SW 1271 (cell line): ENCODE measurements at places on chromosomes 4 and X.

DNA sequence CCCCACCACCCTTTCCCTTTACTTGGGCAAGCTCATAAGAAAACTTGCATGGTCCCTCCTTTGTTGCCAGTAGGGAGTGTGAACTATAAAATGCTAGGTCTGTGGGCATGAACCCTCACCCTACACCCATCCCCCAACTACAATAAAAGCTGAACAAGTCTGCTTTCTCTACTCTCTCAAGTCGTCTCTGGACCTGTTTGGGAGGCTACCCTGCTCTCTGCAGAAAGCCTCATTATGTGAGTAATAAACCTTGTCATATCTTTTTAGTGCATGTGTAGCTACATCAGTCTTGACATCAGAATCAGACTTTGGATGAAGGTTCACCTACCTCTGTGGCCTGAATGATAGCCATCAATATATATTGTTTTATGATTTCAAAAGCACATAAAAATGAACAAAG, 155.4 kb upstream of the FAM241A start:
- no peak for DNase-seq

GRCh38 chr4:84878546-84878945, 87.9 kb downstream of the WDFY3 start:
- no peak for DNase-seq

DNA sequence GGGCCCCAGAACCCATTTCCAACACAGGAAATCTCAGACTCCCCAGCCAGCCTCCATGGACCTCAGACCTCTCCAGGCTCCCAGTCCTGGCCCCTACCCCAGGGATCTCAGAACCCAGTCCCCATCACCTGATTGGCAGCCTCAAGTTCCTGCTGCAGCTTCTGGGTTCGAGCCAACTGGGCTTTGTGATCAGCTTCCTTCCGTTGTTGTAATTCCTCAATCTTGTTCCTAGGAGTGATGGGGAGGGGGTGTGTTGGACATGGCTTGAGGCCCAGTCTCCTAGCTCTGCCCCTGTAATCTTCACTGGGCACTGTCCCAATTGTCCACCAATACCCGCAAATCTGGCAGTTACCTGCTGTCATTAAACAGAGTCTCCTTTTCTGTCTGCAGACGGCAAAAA, 12.6 kb downstream of the GRIPAP1 start:
- no peak for DNase-seq

DNA sequence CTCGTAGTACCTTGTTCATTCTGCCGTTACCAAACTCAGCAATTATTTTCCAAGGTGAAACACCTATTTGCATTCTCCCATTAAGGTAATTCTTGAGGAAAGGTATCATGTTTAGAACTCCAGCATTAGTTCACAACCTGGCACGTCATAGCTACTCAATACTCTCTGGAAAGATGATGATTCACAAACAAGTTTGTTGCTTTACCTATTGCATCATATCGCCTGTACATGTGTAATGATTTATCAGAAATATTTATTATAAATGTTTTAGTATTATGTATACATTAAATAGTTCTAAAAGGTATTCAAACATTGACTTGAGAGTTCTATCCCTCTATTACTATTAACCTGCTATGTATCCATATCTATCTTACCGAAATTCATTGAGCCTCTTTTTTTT, 658.3 kb upstream of the PITX2 start:
- DNase-seq, result no peak

DNA sequence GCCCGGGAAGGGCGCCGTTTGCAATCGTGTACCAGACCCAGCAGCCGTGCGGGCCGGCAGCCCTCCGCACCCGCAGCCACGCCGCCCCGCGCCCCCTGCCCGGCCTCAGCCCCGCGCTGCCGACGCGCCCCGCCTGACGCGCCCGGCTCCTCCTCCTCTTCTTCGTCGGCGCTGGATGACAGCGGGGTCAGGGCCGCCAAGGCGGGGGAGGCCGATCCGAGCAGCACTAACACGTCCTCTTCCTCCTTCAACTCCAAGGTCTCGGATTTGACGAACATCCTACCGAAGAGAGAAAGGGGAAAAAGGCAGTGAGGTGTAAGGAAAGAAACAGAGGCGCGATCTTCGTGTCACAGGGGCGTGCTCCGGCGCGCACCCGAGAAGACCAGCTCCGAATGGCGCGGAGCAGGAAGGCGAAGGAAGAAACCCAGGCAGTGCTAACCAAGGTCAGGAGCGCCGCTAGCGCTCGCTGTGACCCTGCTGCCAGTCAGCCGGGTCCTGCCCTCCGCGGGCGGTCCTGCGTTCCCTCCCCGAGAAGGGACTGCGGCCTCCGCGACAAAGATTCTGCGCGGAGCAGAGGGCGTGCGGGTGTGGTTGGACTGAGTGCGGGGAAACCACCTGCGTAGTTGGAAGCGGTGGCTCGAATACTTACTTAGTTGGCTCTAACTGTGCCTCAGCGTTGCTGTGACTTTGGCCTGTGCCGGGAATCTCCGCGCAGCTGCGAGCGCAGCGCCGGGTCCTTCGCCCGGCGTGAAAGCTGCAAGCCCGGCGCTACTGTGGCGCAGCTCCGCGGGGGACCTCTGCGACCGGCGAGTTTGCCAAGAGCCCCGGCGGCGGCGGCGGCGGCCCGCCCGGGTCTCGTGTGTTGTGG, 548 bp downstream of the NEUROG2 start:
- no peak for DNase-seq

DNA sequence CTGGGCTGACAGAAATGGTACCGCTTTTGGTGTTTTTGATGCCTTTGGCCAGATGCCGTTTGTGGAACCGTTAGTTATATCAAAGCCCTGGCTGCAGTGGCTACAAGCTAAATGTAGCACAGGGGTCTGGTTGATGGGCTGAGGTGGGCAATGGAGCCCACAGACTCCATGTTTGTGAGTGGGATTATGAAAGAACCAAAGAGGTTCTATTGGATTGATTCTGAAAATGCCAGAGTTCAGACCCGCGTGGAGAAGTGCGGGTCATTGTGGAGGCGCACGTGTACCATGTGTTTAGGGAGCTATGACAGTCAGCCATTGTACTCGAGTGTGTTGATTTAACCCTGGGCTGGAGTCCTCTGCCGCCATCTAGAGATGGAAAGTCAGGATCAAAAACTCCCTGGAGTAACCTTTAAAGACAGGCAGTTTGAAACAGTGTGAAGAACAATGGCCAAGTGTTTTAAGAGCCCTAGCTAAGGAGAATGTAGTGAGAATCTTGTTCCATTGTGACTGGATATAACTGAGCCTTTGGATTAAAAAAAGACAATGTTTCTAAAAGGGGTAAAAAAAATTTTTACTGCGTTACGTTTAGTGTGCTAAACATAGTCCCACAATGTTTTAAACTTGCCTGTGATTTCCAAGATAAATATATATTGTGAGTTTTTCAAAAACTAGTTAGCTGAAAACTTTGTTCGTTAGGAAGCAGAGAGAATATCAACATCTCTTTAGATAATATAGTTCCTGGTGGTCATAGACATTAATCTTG, 12.7 kb downstream of the ART3 start:
- DNase-seq, result no peak

- DNase-seq, result no peak
These were observed 260 bp upstream of the CCDC149 start for GRCh38 chr4:24913119-24913485.

- no peak for DNase-seq
These were observed 121.0 kb downstream of the PCDH10 start for GRCh38 chr4:133270021-133270570.
